Activated T-cell treated with anti-CD3 and anti-CD28 coated beads for 1 hour (primary cell): ENCODE measurements at places on chromosomes 7 and 10.

DNA sequence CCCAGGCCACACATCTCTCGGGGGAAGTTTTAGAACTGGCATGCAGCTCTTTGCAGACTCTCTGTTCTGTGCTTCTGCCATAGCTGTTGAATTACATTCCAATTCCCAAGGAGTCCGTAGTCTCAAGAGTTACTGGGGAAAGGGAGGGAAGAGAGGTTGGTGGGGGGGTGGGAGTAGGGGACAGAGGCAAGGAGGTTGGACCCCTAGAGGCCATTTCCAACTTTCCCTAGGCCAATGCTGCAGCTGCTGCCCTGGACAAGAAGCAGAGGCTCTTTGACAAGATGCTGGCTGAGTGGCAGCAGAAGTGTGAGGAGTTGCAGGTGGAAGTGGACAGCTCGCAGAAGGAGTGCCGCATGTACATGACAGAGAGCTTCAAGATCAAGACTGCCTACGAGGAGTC lies 23.8 kb downstream of the MYH16 start:
- no peak for DNase-seq

DNA sequence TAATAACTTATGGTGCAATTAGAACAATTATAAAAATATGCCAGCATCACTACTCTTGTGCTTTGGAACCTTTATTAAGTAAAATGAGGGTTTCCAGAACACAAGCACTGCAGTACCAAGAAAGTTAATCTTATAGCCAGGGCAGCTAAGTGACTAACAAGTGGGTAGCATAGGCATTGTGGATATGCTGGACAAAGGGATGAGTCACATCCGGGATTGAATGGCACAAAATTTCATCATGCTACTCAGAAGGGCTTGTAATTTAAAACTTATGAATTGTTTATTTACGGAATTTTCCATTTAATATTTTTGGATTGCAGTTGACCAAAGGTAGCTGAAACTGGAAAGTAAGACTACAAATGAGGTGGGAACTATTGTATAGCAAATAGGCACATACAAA lies 250.6 kb downstream of the C7orf25 start:
- no peak for DNase-seq

- DNase-seq = no peak
Measured at GRCh38 chr7:47782022-47782421, 166.2 kb downstream of the PKD1L1 start.

- peak; percentile 31 for DNase-seq
Measured at GRCh38 chr7:140326116-140326928, 72.0 kb downstream of the SLC37A3 start.

DNA sequence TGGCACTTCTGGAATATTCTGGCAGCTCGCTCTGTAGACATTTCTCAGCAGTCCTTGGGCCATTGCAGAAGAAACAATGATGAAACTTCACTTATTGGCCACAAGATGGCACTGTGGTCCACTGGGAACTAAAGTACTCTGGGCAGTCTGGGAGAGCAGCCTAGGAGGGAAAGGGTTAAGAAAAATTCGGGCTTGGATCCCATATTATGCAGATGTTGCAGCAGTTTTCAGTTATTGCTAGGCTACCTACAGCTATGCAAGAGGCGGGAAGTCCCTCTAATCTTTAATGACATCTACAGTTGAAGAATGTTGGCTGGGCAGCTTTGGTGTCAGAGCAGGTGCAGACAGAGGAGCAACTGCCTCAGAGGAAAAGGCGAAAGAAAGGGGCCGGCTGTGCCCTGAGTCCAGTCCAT lies 201.7 kb upstream of the PRSS58 start:
- DNase-seq = no peak

DNA sequence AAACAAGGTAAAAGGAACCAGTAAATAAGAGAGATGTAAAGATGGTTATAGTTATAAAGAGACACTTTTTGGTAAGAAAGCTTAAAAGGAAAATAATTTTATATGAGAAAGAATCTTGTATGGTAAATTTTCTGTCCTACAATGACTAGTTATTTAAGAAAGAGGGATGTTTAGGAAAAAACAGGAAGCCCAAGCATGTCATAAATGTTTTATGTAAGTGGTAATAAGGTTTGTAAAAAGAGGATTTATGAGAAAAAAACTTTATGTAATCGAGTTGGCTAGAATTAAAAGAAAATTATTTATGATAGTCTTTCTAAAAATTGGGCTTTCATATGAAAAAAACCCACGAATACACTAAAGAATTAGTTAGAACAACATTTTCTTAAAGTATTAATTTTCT lies 34.2 kb upstream of the CREB3L2 start:
- DNase-seq = no peak

GRCh38 chr7:156309016-156309620 lies 331.5 kb upstream of the RNF32 start:
- no peak for DNase-seq

- no peak for DNase-seq
Measured at GRCh38 chr7:17357952-17358351, 59.5 kb downstream of the AHR start.

DNA sequence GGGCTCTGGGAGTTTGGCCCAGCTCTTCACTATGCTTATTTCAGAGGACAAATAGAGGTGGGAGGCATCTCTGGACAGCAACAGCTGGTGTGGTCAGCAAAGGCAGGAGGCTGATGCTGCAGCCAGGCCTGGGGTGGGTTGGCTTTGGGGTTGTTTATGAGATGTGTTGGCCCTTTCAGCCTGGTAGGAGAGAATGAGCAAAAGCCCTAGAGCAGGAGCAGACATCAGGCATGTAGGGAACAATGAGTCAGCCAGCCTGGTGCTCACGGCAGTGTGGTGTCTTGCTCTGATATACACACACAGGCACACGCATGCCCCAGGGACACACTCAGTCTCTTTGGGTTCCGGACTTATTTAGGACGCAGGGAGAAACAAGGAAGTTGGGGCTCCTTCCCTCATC lies 157.1 kb downstream of the PRKCQ start:
- no peak for DNase-seq

GRCh38 chr7:29557954-29558353 lies 5.7 kb upstream of the PRR15 start:
- DNase-seq = no peak

- DNase-seq = no peak
Measured at GRCh38 chr7:103843689-103844480, 145.6 kb downstream of the RELN start.
